ENCODE measurements at places on chromosomes 11 and 22. TPM values are rescaled to one million over a fixed set of nuclear protein-coding genes. Genes with fewer than 3 reads are reported as not detected.

CASP1 gene
- total RNA-seq, result 34.4 TPM

OR4S1 gene
- not detected for total RNA-seq

MMP1 gene
- total RNA-seq, result 1,928 TPM

SLC16A8 gene
- 0.37 TPM for total RNA-seq

OR51B5 gene
- total RNA-seq, result 0.40 TPM

SLC37A2 gene
- total RNA-seq, result 0.06 TPM
